CD4-positive, alpha-beta T cell treated with Interleukin-17A for 4 hours (primary cell): ENCODE measurements at places on chromosomes 3 and 15.

- DNase-seq: no peak
These were observed 7.7 kb upstream of the ACTC1 start for GRCh38 chr15:34802803-34803750.

DNA sequence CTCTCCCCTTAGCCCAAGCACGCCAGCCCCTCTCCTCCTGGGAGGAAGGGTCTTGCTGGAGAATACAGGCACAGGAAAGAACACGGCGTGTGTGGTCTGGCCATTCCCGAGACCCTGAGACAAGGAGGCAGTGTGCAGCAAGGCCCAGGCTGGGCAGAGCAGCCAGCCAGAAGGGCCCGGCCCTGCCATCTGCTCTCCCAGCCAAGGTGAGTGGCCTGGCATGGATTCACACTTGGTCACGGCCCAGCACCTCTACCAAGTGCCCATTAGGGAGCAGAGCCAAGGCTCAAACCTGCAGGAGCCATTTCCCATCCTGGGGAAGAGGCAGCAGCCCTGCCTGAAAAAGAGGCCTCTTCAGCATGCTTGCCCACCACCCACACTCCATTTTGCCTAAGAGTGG is 28.6 kb downstream of the MEGF11 start:
- no peak for DNase-seq

- DNase-seq: no peak
These were observed 26.9 kb downstream of the CYP19A1 start for GRCh38 chr15:51311510-51311909.

DNA sequence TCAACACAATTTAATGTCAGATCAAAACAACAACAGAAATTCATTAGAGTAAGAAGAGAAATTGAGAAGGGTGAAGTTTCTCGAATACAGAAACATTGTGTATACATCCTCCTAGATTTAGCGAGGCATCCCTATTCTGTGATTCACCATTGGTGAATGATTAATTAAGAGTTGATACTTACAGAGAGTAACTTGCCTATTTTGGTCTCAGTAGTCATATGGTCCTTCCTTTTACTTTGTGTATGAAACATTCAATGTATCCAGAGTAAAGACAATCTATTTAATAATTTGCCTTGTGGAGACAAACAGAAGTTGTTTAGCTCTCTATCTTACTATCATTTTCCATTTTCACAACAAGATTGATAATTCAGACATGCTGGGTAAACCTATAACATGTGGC is 432.0 kb downstream of the ZPLD1 start:
- no peak for DNase-seq

DNA sequence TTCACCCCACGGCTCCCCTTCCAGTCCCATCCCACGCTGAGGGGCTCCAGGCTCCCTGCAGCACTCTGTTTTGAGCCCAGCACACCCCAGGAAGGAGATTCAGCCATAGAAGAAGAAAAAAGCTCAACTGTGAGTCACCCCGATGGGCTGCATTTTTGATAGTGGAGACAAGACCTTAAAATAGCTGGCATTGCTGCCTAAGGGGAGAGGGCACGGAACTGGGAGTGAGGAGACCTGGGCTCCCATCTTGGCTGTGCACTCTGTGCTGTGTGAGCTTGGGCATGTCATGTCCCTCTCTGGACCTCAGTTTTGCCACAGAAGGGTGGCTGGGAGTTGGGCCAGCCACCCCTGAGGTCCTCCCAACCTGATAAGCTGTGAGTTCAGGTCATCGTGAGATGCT is 57.2 kb upstream of the SMAD6 start:
- no peak for DNase-seq

- DNase-seq: no peak
These were observed 72.0 kb downstream of the PDZRN3 start for GRCh38 chr3:73552700-73553099.

GRCh38 chr15:56532721-56533460 is 68.0 kb upstream of the MNS1 start:
- no peak for DNase-seq
